Dermis microvascular lymphatic vessel endothelial cell (primary cell): ENCODE measurements at places on chromosomes 4 and X. TPM values are rescaled to one million over a fixed set of nuclear protein-coding genes. Genes with fewer than 3 reads are reported as not detected.

DNA sequence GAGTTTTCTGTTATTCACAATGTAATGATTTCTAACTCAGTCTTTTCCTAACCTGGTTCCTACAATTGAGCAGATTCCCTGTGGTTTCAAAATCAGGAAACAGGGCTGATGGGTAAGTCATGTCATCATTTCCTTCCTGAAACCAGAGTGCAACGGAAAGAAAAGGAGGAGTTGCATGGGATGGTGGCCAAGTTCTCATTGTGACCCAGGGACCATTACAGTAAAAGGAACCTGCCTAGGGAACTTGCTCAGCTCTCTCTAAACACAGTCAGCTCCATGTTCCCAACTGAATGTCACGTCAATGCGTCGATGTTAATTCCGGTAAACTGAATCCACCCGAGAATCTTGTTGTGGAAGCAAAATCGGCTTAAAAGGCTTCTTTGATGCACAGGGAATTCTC is 51.2 kb downstream of the LGI2 start:
- peak; percentile 98 for DNase-seq

CAMK2D gene
- 37.5 and 52.2 TPM in 2 replicates for total RNA-seq

GRCh38 chrX:134670134-134670924 is 12.1 kb upstream of the PLAC1 start:
- no peak for DNase-seq

- DNase-seq = no peak
Measured at GRCh38 chr4:2799971-2800690, 7.2 kb downstream of the SH3BP2 start.
